ENCODE measurements at places on chromosomes 3 and 15. TPM values are rescaled to one million over a fixed set of nuclear protein-coding genes. Genes with fewer than 3 reads are reported as not detected.

C3orf85 gene
- not detected for total RNA-seq

COL6A5 gene
- total RNA-seq, result not detected

GABRG3 gene
- total RNA-seq, result 0.32 TPM

BCL6 gene
- total RNA-seq, result 6.8 TPM

LDHAL6B gene
- not detected for total RNA-seq

ARL8B gene
- total RNA-seq, result 72.2 TPM

PAQR5 gene
- total RNA-seq, result 123 TPM

RTP3 gene
- total RNA-seq, result not detected

PLCD1 gene
- total RNA-seq, result 2.6 TPM

GNAT1 gene
- total RNA-seq, result 0.09 TPM

CHST14 gene
- total RNA-seq, result 18.3 TPM

LYSMD2 gene
- total RNA-seq, result 30.4 TPM

SPSB4 gene
- 0.13 TPM for total RNA-seq

CAND2 gene
- 0.26 TPM for total RNA-seq
